NCI-H2081 treated with DMSO at 0.1 percent for 48 hours (cell line): ENCODE measurements at places on chromosomes 3 and 15.

GRCh38 chr3:111762537-111762936 is 96.5 kb upstream of the PHLDB2 start:
- no peak for DNase-seq

- no peak for DNase-seq
Observed at GRCh38 chr15:83709241-83709640, 55.3 kb downstream of the ADAMTSL3 start.

DNA sequence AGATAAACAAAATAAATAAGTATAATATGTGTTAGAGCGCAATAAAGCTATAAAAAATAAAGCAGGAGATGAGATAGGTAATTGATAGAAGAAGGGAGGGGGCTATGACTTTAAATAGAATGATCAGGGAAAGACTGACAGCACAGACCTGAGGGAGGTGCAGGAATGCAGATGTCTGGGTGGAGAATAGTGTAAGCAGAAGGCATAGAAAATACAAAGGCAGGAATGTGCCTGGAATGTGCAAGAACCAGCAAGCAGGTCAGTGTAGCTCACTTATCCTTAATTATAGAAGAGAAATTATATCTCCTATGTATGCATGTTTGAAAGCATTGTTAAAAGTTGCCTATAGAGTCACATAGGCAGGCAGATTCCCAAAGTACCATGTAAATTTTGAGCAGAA is 239.4 kb upstream of the SOX14 start:
- no peak for DNase-seq

- no peak for DNase-seq
Observed at GRCh38 chr3:62995119-62995518, 119.9 kb upstream of the CADPS start.

DNA sequence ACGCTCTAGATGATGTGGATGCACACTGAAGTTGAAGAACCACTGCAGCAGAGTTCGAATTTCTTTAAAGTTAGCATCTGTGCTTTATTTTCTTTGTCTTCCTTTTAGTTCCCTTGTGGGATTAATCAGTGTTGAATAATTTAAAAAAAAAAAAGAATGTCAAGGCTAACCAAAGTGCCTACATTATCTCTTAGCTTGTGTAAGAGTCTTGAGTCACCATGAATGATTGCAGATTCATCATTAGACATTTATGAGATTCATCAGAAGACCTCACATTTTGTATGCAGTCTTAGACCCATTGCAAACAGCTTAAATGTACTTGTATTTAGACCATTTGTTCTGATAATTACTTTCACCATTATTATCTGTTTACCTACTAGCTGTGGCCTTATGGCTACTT is 182.2 kb downstream of the FNDC3B start:
- DNase-seq, result no peak

DNA sequence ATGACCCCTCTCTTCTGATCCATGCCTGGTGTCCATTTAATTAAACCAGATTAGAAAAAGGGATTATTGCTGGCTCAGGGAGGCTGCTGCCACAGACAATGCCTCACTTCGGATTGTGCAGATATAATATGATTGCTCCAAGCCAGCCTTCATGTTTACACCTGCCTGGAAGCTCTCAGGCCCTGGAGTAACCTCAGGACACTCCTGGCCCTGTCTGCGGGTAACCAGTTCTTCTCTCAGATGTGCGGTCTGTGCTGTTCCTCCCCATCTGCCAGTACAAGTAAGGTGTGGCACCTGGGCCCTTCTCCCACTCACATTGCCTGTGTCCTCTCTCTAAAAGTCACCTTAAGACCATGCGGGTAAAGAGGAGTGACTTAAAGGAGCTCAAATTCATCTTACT is 8.8 kb upstream of the GOLGA8J start:
- DNase-seq, result no peak
